Stimulated activated CD8-positive, alpha-beta memory T cell treated with anti-CD3 and anti-CD28 coated beads, Interleukin-7, amount 100 ng/mL, for 48 hours (primary cell): ENCODE measurements at places on chromosomes 16 and 17.

GRCh38 chr16:14608111-14608566, 21.9 kb downstream of the PARN start:
- no peak for DNase-seq

GRCh38 chr16:22188595-22189442, 17.3 kb upstream of the EEF2K start:
- DNase-seq: no peak

DNA sequence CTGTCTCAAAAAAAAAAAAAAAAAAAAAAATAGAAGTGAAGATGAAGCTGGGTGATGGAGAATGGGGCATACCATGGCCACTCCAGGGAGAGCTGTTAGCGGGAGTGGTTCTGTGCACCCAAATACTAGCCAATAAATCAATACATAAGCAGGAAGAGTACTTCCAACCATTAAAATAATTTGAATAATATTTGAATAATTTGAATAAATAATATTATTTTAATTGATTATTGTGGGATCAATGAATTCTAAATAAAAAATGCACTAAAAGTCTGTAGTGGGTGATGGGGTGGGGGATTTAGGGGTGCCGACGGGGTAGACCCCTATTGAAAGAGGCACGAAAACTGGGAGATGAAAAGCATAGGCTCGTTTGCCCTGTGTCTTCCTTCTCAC, 41.4 kb upstream of the CMIP start:
- no peak for DNase-seq

DNA sequence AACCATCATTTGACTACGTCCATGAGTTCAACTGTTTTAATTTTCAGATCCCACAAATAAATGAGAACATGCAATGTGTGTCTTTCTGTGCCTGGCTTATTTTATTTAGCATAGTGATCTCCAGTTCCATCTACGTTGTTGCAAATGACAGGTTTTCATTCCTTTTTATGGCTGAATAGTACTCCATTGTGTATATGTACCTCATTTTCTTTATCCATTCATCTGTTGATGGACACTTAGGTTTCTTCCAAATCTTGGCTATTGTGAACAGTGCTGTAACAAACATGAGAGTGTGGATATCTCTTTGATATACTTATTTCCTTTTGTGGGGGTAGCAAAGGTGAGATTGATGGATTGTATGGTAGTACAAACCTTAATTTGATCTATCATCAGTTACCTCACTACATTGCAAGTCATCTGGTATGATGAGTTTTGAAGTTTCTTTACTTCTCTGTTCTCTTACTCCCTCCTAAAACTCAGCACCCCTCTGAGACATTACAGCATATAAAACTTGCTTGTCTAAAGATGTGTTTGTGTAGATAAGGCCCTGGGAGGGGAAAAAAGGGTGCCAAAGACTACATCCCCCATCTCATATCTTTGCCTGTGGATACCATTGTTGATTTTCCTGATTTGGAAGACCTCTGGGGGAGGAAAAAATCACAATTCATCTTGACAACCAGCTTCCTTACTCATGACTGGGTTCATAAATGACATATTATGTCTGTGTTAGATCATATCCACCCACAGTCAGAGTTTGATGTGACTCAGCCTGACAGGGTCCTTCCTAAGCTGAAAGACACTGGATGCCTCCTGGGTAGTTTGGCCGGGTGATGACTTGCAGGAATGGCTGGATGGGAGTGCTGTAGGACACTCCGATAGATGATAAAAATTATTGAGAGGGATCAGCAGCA, 47.6 kb downstream of the ABCA9 start:
- DNase-seq: no peak

DNA sequence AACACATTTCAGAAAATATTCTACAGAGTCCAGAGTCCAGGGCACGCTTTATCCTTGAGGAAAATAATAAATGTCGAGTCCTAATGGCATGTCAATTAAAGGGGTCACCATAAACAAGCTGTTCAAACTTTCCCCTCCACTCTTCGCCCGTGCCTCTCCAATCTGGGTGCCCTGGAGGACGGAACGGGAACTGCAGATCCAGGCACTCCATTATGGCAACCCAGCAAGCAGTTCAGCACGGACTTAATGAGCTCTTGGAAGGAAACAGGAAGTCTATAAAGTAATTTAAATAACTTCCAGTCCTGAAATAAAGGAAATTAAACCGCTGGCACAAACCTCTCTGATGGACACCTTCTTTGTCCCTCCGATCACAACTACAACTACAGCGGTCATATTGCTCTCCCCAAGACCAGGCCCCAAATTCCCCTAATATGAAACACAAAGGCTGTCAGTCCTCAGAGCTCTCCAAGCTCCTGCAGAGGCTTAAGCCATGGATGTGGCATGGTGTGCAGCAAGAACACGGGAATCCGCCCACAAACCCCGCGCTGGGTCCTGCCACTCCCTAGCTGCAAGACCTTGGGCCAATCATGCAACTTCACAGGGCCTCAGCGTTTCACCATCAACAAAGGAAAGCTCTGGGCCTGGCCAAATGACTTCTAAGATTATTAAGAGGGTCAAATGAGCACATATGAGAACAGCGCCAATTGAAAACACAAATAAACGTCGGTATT, 52.6 kb downstream of the ZFHX3 start:
- no peak for DNase-seq

GRCh38 chr17:21240369-21241055, 12.7 kb downstream of the NATD1 start:
- no peak for DNase-seq

- no peak for DNase-seq
Measured at GRCh38 chr17:22463110-22463850, 771.0 kb downstream of the KCNJ18 start.

GRCh38 chr17:46136820-46137219, 56.4 kb downstream of the KANSL1 start:
- DNase-seq: no peak

DNA sequence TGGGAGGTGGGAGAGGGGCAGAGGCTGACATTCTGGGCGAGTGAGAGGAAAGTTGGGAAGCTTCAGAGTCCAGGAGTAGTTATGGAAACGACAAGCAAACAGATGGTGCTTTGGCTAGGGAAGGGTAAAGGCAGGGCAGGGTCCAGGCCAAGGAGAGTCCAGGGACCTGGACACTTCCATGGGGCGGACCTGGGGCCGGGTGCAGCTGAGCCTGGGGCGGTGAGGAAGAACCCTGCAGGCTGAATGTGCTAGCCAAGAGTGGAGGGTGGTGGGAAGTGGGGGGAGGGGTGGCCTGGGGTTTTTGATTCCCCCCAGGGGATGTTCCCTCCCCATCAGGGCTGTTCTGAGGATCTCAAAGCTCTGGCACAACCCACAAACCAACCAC, 2.6 kb downstream of the PPP1R9B start:
- no peak for DNase-seq
